ENCODE measurements at places on chromosomes 12 and 14.

GRCh38 chr14:36718216-36718615, 56.6 kb downstream of the PAX9 start:
- H3K36me3 ChIP-seq: no peaks in the 10 kb centered on the region
- H3K27me3 ChIP-seq: no peaks in the 10 kb centered on the region
- H3K4me1 ChIP-seq: no peaks in the 10 kb centered on the region
- no peak overlapping the region for H3K4me3 ChIP-seq
- no peak for DNase-seq

GRCh38 chr14:95415993-95416392, 96.3 kb upstream of the CLMN start:
- no peaks in the 10 kb centered on the region for H3K27me3 ChIP-seq
- no peaks in the 10 kb centered on the region for H3K4me1 ChIP-seq
- no peak for DNase-seq
- peaks cover 73% of the 10 kb centered on the region for H3K36me3 ChIP-seq
- no peak overlapping the region for H3K4me3 ChIP-seq
- no peak overlapping the region for H3K27ac ChIP-seq

DNA sequence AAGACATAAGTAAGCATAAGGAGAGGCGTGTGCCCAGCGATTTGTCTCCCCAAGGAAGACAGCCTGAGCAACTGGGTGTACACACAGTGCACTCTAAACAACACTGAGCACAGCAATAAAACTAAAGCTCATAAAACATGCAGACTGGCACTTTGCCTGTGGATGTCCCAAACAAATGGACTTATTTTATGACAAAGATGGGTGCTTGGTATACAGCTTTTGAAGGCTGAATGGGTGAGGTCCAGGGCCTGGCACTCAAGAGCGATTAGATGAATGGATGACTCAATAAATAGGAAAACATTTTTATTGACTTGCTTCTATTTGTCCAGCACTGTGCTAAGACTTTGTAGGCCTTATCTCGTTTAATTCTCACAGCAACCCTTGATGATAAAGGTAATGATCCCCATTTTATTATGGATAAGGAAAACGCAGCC, 28.5 kb downstream of the LGMN start:
- H3K4me1 ChIP-seq: peaks cover 12% of the 10 kb centered on the region
- H3K4me3 ChIP-seq: no peak overlapping the region
- no peak for DNase-seq
- no peaks in the 10 kb centered on the region for H3K36me3 ChIP-seq
- no peaks in the 10 kb centered on the region for H3K27me3 ChIP-seq
- H3K27ac ChIP-seq: no peak overlapping the region

DNA sequence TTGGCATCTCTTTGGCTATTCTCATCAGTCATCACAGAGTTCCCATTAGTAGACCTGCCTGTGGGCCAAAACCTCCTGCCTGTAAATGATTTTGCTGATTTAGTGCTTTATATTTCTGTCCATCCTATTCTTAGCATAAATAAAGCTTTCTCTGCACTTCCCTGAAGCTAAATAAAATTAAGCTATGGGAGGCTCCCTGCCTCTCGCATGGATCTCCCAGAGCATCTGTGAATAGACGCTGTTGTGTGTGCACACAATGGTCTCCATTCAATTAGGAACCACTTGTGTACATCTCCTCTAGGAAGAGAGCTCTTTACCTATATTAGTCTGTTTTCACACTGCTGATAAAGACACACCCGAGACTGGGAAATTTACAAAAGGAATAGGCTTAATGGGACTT, 80.4 kb downstream of the PPFIBP1 start:
- H3K27me3 ChIP-seq: no peaks in the 10 kb centered on the region
- no peak for DNase-seq
- no peaks in the 10 kb centered on the region for H3K36me3 ChIP-seq
- H3K4me3 ChIP-seq: no peak overlapping the region
- H3K27ac ChIP-seq: no peak overlapping the region

DNA sequence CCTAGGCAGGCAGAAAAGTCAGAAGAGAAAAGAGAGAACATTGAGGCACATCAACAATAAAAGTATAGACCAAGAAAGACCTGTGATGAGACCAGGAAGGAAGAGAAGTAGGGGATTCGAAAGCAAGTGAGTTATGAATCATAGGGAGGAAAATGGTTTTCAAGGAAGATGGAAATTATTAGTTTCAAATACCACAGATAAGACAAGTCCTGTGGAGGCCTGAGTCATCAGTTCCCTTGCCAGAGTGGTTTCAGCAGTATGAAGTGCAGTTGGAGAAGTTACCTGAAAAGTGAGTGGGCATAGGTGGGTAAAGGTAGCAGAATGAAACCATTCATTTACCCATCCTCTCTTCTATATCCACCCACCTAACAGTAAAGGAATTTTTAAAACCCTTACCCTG, 25.2 kb upstream of the TSPAN8 start:
- H3K36me3 ChIP-seq: no peaks in the 10 kb centered on the region
- no peaks in the 10 kb centered on the region for H3K4me1 ChIP-seq
- no peak overlapping the region for H3K4me3 ChIP-seq
- H3K27me3 ChIP-seq: no peaks in the 10 kb centered on the region
- no peak overlapping the region for H3K27ac ChIP-seq
- no peak for DNase-seq

GRCh38 chr12:94938583-94938982, 64.9 kb downstream of the NDUFA12 start:
- H3K36me3 ChIP-seq: no peaks in the 10 kb centered on the region
- DNase-seq: no peak
- no peak overlapping the region for H3K27ac ChIP-seq
- H3K27me3 ChIP-seq: no peaks in the 10 kb centered on the region

DNA sequence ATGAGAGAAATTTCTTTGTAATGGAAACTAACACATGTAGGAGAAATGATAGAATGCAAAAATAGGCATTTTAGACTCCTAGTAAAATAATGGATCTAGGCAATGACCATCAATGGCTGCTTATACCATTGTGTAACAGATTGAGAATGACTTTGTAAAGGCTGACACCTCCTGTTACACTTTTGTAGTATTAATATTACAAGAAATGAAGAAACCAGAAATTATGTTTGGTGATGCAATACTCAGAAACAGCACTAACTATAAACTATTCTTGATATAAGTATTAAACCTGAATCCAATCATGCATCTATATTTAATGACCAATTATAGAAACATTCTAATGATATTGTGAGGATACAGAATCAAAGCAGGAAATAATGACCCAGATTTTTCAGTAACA, 108.5 kb upstream of the CNTN1 start:
- H3K27me3 ChIP-seq: no peaks in the 10 kb centered on the region
- no peak for DNase-seq
- no peak overlapping the region for H3K4me3 ChIP-seq
- H3K4me1 ChIP-seq: no peaks in the 10 kb centered on the region
- H3K27ac ChIP-seq: no peak overlapping the region
- no peaks in the 10 kb centered on the region for H3K36me3 ChIP-seq

DNA sequence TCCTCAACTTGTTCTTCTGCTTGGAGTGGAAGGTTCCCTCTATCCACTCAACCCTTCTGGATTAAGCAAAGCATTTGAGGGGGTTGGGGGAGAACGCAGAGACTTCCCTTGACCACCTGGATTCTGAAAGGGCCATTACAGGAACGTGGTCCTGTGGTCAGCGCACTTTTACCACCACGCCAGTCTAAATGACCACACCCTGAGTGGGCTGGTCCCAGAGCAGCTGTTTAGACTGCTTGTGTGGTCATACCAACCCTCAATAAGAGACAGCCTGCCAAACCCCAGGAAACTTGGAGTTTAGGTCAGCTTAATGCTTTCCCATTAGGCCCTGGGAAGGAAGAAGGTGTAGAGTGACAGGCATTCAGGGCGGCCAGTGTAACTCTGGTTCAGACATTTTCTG, 165.5 kb upstream of the ATP2B1 start:
- no peak overlapping the region for H3K4me3 ChIP-seq
- DNase-seq: no peak
- no peaks in the 10 kb centered on the region for H3K27me3 ChIP-seq
- no peaks in the 10 kb centered on the region for H3K36me3 ChIP-seq
- no peak overlapping the region for H3K27ac ChIP-seq
- peaks cover 13% of the 10 kb centered on the region for H3K4me1 ChIP-seq

- H3K36me3 ChIP-seq: no peaks in the 10 kb centered on the region
- peaks cover 2% of the 10 kb centered on the region for H3K27me3 ChIP-seq
- peaks cover 17% of the 10 kb centered on the region for H3K4me1 ChIP-seq
- H3K4me3 ChIP-seq: no peak overlapping the region
- no peak overlapping the region for H3K27ac ChIP-seq
- DNase-seq: peak; percentile 31
Observed at GRCh38 chr14:32049361-32050088, 27.6 kb upstream of the ARHGAP5 start.

DNA sequence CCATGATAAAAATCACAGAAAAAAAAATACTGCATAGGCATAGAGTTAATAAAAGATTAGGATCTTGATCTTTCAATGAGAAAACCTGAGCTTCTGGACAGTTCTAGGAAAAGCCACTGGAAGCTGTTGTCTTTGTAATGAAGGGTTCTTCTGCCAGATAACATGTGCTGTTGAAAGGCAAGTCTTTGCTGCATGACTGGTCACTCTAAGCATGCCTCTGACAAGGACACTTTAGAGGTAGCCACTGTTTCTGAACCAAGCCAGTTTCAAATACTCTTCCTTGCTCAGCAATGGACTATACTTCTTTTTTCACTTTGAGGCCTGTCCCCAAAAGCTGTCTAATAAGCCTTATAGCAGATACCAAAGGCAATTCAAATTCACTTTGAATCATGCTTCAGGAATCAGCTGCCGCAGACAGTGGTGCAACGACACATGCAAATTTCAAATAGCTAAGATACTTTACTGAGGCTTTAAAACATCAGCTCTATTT, 70.2 kb downstream of the BTG1 start:
- H3K4me3 ChIP-seq: no peak overlapping the region
- no peak for DNase-seq
- H3K4me1 ChIP-seq: peaks cover 86% of the 10 kb centered on the region

- no peaks in the 10 kb centered on the region for H3K36me3 ChIP-seq
- no peaks in the 10 kb centered on the region for H3K27me3 ChIP-seq
- no peaks in the 10 kb centered on the region for H3K4me1 ChIP-seq
- H3K27ac ChIP-seq: no peak overlapping the region
- H3K4me3 ChIP-seq: no peak overlapping the region
- DNase-seq: no peak
Observed at GRCh38 chr12:87812681-87813080, 216.5 kb downstream of the C12orf50 start.

DNA sequence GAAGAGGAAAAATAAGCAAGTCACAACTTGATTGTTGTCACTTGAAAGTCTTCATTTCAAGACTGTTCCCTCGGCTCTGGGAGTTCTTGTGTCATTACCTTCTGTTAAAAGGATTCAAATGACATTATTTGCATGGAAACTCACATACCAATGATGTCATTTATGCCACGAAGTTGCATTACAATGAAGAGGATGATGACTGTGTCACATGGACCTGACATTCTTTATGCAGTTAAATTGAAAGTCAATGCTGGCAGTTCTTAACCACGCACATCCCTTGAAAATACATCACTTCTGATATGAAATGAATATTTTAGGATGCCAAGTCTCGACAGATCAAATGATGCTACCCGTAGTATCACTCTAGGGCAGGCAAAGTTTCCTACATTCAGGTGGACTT, 1069.5 kb downstream of the VRK1 start:
- no peak overlapping the region for H3K27ac ChIP-seq
- no peak overlapping the region for H3K4me3 ChIP-seq

GRCh38 chr12:65902500-65902899, 78.2 kb downstream of the HMGA2 start:
- no peak overlapping the region for H3K4me3 ChIP-seq
- H3K4me1 ChIP-seq: peaks cover 4% of the 10 kb centered on the region
- H3K27ac ChIP-seq: no peak overlapping the region
- DNase-seq: peak; percentile 37
- no peaks in the 10 kb centered on the region for H3K27me3 ChIP-seq
- no peaks in the 10 kb centered on the region for H3K36me3 ChIP-seq

DNA sequence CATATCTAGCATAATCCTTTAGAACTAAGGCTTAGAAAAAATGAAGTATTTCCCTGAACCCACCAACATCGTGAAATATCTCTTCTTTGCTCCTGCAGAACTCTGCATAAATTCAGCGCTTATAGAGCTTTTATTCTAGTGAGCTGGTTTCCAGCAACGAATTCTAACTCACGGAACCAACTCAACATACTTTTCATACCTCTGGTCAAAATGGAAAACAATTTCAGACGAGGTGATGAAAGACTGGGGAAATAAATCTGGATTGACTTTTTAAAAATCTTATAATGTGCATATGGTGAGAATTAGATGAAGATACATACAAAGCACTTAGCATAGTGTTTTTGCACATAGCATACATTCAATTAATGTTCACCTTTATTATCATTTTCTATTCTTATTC, 62.6 kb upstream of the BBS10 start:
- DNase-seq: no peak
- no peak overlapping the region for H3K4me3 ChIP-seq
- H3K27ac ChIP-seq: no peak overlapping the region
- H3K4me1 ChIP-seq: no peaks in the 10 kb centered on the region
- H3K27me3 ChIP-seq: no peaks in the 10 kb centered on the region
- H3K36me3 ChIP-seq: peaks cover 2% of the 10 kb centered on the region

DNA sequence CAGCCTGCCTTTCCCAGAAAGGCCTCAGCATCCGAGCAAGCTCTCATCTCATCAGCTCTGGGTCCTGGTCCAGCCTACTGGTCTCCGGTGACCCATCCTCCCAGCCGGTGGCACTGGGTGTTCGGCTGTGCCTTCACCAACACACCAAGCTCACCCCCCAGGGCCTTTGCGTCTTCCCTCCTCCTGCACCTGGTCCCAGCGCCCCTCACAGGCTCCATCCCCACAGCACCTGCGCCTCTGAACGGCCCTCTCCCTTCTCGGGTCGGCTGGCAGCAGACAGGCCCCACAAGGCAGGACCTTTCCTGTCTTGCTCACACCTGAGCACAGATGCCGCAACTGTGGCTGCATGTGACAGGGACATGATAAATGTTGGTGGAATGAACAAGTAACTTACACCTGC, 13.1 kb downstream of the P2RX2 start:
- no peak overlapping the region for H3K27ac ChIP-seq
- H3K27me3 ChIP-seq: no peaks in the 10 kb centered on the region
- no peak overlapping the region for H3K4me3 ChIP-seq
- peaks cover 77% of the 10 kb centered on the region for H3K36me3 ChIP-seq

DNA sequence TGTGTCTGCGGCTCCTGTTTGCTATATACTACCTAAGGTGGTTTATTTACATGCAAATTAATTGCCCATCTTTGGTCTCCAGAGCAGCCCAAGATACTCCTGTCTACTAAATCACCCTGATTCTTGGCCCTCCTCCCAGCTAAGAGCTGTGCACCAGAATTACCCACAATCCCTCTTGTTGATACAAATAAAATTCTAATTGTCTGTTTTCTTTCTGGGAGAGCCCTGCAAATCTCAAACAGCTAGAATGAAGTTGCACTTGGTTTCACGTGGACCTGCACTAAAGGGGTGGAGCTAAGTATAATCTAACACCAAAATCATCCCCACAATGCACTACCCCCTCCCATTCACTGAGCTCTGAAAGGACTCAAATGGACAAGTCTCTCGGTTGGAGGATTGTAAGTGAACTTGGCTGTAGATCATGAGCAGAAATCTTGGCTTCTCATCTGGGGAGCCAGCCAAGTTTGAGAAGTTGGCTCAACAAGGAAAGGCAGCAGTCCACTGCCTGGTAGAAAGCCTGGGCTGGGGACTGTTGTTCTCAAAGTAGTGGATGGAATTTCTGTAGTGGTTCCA, 6.6 kb downstream of the MAX start:
- no peak for DNase-seq
- H3K27ac ChIP-seq: no peak overlapping the region
- no peaks in the 10 kb centered on the region for H3K27me3 ChIP-seq
- H3K36me3 ChIP-seq: peaks cover 70% of the 10 kb centered on the region
- peaks cover 32% of the 10 kb centered on the region for H3K4me1 ChIP-seq
- no peak overlapping the region for H3K4me3 ChIP-seq

GRCh38 chr12:109937371-109937770, 37.3 kb downstream of the TCHP start:
- peaks cover 97% of the 10 kb centered on the region for H3K36me3 ChIP-seq
- H3K4me3 ChIP-seq: no peak overlapping the region
- H3K4me1 ChIP-seq: no peaks in the 10 kb centered on the region
- no peak for DNase-seq
- no peak overlapping the region for H3K27ac ChIP-seq

Data from CD14-positive monocyte (primary cell).